ENCODE measurements at places on chromosomes 7 and 10.

DNA sequence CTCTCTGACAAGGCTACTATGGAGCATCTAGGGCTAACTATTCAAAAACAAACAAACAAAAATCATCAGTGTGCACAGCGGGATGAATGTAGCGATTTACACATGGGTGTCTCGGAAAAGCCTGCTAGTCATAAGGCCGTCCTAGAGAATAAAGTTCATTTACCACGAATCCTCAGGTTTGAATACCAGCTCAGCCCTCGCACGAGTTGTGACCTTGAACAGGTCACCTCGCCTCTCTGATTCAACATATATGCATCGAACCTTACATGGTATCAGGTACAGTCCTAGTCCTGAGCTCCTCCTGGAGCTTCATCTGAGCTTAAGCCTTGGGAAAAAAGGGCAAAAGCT lies 572 bp downstream of the ATP5MF start:
- DNase-seq = no peak

DNA sequence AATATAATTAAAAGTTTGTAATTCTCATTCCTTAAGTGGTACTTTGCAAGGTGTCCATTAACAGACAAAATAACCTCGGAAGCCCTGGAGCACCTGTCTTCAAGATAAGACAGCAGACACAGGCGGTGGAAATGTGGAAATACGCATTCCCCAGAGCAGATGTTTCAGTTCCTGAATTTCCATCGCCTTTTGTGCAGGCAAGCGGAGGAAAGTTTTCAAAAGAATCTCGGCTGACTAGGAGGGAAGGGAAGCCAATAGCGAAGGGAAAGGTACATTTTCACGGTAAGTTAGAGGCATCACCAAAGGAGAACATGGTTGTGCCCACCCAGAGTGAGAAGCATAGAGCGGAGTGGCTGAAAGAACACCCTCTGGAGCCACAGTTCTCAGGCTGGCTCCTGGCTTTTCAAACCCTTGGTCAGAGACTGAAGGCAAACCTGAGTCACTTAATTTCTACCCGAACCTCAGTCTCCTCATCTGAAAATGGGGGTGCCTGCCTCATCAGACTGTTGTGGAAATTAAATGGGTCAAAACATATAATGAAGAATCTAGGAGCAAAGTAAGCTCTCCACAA lies 13.6 kb downstream of the CPA1 start:
- DNase-seq = no peak

DNA sequence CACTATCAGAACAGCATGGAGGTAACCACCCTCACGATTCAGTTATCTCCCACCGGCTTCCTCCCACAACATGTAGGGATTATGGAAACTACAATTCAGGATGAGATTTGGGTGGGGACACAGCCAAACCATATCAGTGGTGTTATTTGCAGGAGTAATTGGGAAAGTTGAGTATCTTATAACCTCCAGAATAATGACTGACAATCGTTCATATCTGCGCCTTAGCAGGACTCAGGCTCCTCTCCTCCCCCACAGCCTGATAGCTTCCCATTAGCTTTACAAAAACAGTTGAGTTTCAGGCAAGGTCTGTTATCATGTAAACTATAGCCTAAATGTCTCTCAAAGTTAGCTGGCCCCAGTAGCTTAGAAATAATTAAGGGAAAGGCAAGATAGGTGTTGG lies 3.4 kb upstream of the ERCC6 start:
- no peak for DNase-seq

GRCh38 chr7:1087952-1088920 lies at the start of gene GPER1:
TSS of gene GPER1 (plus strand) at chr7:1088113. CDS start at chr7:1091729, 3,616 bp downstream.
- no peak for DNase-seq

- no peak for DNase-seq
These were observed 60.5 kb downstream of the SEMA3C start for GRCh38 chr7:80858141-80858903.

DNA sequence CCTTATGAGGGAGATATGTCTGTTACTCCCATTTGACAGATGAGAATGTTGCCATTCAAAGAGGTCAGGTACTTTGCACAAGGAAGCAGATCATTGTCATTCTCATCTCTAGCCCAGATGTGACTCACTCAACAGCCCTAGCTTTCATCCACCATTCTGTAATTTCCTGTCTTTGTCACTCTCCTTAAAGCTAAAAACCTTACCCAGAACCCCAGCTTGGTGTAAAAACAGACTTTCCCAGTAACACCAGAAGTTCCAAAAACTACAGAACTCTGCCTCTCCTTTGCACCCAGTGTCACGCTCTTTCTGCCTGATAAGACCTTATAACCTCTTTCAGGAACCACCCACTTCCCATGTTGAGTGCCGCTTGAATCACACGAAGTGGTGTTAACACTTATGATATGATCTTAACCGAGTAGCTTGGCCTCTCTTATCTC lies 89.1 kb upstream of the SP4 start:
- no peak for DNase-seq

- no peak for DNase-seq
These were observed 15.4 kb upstream of the EIF5AL1 start for GRCh38 chr10:79496896-79497295.

DNA sequence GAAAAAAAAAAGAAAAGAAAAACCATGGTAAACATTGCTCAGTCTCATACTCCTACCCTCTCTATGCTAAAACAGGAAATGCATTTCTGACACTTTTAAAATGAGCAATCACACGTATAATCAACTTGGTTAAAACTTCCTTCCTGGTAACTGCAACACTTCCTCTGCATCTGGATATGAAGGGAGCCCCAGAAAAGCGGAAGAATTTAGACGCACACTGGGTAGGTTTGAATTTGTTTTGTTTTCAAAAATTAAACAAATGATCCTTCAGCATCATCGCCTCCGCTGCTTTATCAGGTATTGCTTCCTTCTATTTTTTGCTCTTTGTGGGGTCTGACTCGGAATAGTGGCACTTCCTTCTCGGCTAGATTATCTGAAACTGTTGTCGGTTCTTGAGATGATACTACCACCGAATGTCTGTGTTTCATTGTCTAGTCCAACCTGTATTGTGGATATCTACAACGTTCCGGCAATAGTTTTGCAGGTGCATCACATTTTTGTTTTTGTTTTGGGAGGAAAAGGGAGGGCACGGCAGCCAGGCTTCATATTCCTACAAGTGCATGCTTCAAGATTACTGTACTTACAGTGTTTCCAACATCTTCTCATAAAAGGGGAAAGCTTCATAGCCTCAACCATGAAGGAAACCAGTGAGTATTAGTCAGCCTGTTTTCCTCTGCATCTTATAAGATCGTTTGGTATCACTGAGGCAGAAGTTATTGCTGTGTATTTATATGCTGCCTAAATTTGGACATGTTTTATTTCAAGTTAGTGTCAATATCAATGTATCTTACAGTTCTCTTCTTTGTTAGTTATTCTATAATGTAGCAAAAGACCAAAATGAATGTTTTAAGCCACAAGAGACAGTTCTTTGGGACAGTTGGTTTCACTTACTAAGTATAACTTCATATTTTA lies at the start of gene PIK3CG:
Gene PIK3CG (plus strand): TSS at position 153 of the 912 bp plus-strand sequence. CDS start 2,280 bp downstream, outside the sequence.
- no peak for DNase-seq

- DNase-seq = no peak
These were observed 110.4 kb downstream of the RAMP3 start for GRCh38 chr7:45268013-45268412.

DNA sequence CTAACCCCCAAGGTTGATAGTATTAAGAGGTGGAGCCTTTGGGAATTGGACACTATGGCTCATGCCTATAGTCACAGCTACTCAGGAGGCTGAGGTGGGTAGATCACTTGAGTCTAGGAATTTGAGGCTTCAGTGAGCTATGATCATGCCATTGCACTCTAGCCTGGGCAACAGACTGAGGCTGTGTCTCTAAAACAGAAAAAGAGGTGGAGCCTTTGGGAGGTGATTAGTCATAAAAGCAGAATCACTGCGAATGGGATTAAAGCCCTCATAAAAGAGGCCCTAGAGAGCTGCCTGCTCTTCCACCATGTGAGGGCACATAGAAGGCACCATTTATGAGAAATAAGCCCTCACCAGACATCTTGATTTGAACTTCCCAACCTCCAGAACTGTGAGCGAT lies 81.9 kb downstream of the SKAP2 start:
- no peak for DNase-seq

- no peak for DNase-seq
These were observed 29.4 kb downstream of the OR9A2 start for GRCh38 chr7:142997456-142997989.

DNA sequence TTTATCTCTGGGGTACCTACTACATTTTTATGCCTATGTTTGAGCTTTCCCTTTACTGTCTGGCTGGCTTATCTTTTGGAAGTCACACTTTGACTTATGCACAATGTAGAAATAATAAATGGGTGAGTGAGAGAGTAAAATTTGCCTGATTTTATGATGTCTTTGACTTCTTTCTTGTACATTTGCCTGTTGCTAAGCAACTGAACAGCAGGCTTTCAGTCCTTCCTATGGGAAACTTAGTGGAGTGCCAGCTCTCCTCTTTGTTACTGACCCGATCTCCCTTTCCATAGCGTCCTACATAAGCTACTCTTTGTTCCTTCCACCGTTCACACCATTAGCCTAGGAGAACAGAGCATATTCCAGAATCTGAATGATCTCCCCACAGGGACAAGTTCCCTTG lies 4.2 kb downstream of the TAS2R60 start:
- no peak for DNase-seq

GRCh38 chr7:133633055-133633454 lies 380.2 kb downstream of the EXOC4 start:
- DNase-seq = no peak

DNA sequence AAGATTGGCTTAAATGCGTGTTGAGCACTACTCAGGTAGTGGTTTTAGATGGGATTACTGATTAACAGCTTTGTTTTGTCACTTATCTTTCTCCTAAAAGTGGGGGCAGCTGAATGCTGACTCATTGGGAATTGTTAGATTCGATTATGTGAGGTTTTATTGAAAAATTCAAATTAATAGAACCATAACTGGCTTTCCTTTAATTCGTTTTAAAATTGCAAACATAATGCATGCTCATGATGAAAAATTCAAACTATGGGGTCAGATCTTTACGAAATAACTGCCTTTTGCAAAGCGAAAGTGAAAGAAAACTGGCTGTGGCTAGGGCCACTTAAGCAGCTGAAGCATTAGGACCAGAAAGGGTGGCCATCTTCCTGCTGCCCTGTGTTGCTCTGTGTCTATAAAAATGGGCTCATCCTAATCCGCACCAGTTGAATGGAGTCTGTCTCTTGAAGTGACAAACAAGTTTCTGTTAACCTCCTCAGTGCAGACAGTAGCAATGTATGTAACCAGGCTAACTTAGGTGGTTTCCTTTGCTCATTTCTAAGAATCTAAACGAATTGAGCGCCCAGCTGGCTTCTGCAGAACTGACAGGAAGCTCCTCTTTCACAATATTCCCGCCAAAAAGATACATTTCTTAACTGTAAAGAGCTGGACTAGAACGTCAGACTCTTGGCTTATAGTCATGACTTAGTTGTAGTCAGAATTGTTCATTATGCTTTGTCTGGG lies 27.8 kb downstream of the DENND10 start:
- no peak for DNase-seq

DNA sequence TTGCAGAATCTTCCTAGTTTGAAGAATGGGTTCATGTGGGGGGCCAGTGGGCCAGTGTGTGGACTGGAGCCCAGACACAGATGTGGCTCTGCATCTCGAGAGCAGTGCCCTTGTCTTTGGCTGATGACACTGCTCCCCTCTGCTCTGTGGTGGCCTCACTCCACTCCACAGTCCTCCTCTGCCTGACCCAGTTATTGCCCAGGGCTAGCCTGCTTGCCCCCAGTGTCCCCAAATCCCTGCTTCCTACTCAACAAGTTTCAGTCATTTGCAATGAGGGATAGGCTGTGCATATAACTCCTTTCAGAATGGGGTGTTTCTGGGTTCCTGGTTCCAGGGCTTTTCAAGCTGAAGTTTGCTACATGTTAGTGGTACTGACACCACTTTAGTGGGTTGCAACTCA lies 177.5 kb downstream of the SNX10 start:
- DNase-seq = no peak

DNA sequence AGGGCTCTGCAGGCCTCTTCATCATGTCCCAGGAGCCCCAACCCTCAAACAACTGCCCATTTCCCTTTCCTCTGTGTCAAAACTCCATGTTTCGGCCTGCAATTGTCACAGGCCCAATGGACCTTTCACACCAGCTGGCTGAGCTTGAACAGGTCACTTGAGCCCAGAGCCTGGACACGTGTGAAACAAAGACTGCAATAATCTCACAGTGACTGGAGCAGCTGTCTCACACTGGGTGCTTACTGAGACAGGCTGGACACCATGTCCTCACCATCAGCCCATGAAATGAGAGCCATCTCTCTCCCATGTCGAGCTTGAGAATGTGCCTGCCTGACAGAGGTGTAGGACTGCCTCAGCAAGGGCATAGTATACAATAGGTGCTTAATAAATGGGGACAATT lies 19.5 kb upstream of the EIF5AL1 start:
- no peak for DNase-seq

GRCh38 chr10:11678074-11678793 lies 63.9 kb upstream of the ECHDC3 start:
- DNase-seq = no peak

GRCh38 chr10:7610651-7611389 lies 55.9 kb downstream of the ITIH5 start:
- DNase-seq = no peak

- DNase-seq = no peak
These were observed 90.9 kb downstream of the COL26A1 start for GRCh38 chr7:101453617-101454016.

GRCh38 chr7:27586825-27587224 lies 75.9 kb downstream of the HIBADH start:
- no peak for DNase-seq

GRCh38 chr10:113108194-113108835 lies 158.3 kb downstream of the TCF7L2 start:
- DNase-seq = no peak

GRCh38 chr10:9875353-9875752 lies 1142.3 kb upstream of the CELF2 start:
- DNase-seq = no peak

GRCh38 chr7:136509466-136509865 lies 359.0 kb upstream of the CHRM2 start:
- DNase-seq = no peak

- no peak for DNase-seq
These were observed 176.1 kb upstream of the TNS3 start for GRCh38 chr7:47757921-47758411.

DNA sequence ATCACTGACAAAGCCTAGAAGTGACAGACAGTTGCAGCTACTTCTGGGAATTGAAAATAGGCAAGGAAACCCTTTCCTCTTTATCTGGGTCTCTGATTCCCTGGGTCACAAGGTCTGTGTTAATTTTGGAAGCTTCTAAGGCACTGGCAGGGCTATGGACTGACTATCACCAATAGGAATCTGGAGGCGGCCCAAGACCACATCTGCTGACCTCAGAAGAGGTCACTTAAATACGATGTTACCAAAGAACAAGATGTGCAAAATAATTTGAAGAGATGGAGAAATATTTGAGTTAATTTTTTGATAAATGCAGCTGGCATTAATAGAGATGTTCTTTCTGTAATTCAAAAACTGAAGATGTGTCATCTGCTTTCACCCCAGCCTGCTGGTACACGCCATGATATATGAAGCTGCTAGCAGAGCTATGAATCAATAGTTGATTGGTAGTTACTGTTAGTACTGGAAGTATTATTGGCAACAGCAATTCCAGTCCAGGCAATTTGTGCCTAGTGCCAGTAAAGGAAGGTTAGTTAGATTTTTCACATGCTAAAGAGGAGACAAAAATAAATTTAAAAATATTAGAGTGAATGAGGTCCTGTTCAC lies 5.5 kb upstream of the STEAP4 start:
- DNase-seq = no peak

Measured in stimulated activated CD8-positive, alpha-beta memory T cell treated with anti-CD3 and anti-CD28 coated beads, Interleukin-4, amount 100 ng/mL, for 4 hours (primary cell).